Neural crest cell (in vitro differentiated cells): ENCODE measurements at places on chromosomes 16 and 17. TPM values are rescaled to one million over a fixed set of nuclear protein-coding genes. Genes with fewer than 3 reads are reported as not detected.

GRCh38 chr16:35208001-35208935, 1748.9 kb downstream of the TP53TG3F start:
- DNase-seq: no peak

DNA sequence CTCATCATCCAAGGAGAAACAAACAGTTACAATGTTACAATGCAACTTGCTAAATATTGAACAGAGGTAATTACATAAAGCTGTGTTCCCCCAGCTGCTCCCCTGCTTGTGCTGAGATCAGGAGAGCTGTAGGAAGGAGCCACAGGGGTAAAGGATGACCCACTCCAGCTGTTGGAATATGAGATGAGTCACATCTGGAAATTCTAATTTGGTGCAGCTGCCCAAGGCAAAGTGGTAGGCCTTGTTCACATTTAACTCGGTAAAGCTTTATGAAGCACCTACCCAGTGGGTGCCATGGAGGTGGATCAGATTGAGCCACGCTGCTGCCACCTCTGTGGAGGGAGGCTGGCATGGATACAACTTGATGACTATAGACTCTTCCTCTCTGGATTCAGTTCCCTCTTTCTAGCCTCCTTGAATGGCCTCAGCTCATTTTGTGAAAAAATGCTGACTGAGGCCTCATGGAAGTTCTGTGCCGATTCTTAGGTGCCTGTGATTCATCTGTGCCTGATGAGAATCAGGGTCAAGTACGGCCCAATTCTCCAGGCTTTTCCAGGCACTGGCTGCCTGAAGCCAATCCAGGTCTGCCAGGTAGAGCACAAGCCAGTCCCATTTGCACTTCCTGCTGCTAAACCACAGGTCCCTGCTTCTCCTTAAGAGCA, 7.4 kb downstream of the ZNF689 start:
- DNase-seq: no peak

The EPX gene
- not detected in 2 replicates for total RNA-seq

The GNAO1 gene
- total RNA-seq: 21.3 and 22.2 TPM in 2 replicates

The EVPLL gene
- not detected in 2 replicates for total RNA-seq
